A549 treated with DMSO at 1 μM for 4 hours (cell line): ENCODE measurements at places on chromosomes 6 and 20. TPM values are rescaled to one million over a fixed set of nuclear protein-coding genes. Genes with fewer than 3 reads are reported as not detected.

VIP gene
- not detected in 5 replicates for total RNA-seq

GPLD1 gene
- 0.84 to 1.1 TPM (median 0.91 TPM) in 5 replicates for total RNA-seq

EMILIN3 gene
- 0.25 to 0.54 TPM (median 0.43 TPM) in 5 replicates for total RNA-seq

SLC25A27 gene
- total RNA-seq: 0.36 to 1.0 TPM (median 0.87 TPM) in 5 replicates

FUT9 gene
- not detected in 5 replicates for total RNA-seq

YTHDF1 gene
- 57.2 to 62.0 TPM (median 59.1 TPM) in 5 replicates for total RNA-seq

HLA-DRB1 gene
- not detected in 5 replicates for total RNA-seq

MOG gene
- not detected in 5 replicates for total RNA-seq

RSPH4A gene
- 0.17 to 0.26 TPM (median 0.24 TPM) in 5 replicates for total RNA-seq

GLP1R gene
- total RNA-seq: not detected in 5 replicates

TFAP2A gene
- total RNA-seq: 15.9 to 20.0 TPM (median 18.4 TPM) in 5 replicates

THBS2 gene
- total RNA-seq: 0.01 to 0.17 TPM in 2 of 5 replicates, not detected in the others

MUC22 gene
- 0.01 to 0.02 TPM (median 0.02 TPM) in 3 of 5 replicates, not detected in the others for total RNA-seq

PPP1R3D gene
- 1.8 to 3.2 TPM (median 2.8 TPM) in 5 replicates for total RNA-seq

KIF6 gene
- total RNA-seq: 0.15 to 0.33 TPM (median 0.23 TPM) in 4 of 5 replicates, not detected in the other

DDX43 gene
- not detected in 5 replicates for total RNA-seq

GNAS-AS1 gene
- not detected in 5 replicates for total RNA-seq

ZNF334 gene
- total RNA-seq: not detected in 5 replicates

TBX18 gene
- total RNA-seq: 13.2 to 21.9 TPM (median 19.0 TPM) in 5 replicates

BPIFB2 gene
- total RNA-seq: not detected in 5 replicates

TNFRSF6B gene
- total RNA-seq: 0.81 to 1.1 TPM (median 1.0 TPM) in 4 of 5 replicates, not detected in the other

HLA-DRB5 gene
- total RNA-seq: not detected in 5 replicates

EYA4 gene
- total RNA-seq: 9.3 to 13.7 TPM (median 12.8 TPM) in 5 replicates

NRSN1 gene
- total RNA-seq: not detected in 5 replicates

ALDH8A1 gene
- 0.06 to 0.30 TPM (median 0.18 TPM) in 5 replicates for total RNA-seq

SPTLC3 gene
- 0.06 to 0.17 TPM (median 0.08 TPM) in 5 replicates for total RNA-seq
